Kidney glomerular epithelial cell (primary cell): ENCODE measurements at places on chromosomes 7 and 10.

DNA sequence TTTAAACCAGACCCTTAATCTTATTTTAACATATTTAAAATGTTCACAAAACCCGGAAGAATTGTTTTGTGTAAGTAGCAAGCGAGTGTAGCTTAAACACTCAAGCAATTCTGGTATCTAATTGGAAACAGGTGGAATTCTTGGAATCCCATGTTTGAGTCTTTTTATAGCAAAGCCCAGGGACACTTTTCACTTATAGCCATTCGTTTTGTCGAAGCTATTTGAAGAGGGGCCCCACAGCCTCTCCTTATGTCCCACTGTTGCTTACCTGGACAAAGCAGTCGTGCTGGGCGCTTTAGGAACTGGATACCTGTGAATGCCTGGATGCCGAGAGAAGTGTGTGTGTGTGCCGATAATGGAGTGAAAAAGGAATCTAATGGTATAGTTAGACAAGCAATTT lies 3.3 kb downstream of the CUX1 start:
- no peak for DNase-seq

DNA sequence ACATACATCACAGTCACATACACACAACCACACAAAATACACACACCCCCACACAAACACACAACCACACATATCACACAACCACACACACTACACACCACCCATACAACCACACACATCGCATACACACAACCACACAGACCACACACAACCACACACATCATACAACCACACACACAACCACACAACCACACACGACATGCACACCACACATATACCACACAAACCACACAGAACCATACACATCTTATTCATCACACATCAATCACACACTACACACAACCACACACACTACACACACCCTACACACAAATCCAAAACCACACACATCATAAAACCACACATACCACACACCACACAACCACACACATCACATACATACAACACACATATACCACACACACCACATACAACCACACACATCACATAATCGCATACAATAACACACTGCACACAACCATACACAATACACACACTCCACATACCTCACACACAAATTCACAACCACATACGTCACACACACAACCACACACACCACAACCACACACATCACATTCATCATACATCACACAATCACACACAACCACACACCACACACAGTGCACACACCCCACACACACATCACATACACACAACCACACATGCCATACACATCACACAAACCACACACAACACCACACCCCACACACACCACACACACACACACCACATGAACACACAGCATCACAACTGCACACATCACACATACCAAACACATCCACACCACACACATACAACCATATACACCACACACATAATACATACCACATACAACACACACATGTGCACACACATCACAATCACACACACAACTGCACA lies 30.4 kb downstream of the GPRIN2 start:
- DNase-seq, result no peak

- no peak for DNase-seq
These were observed 55.7 kb downstream of the CUBN start for GRCh38 chr10:17073725-17074540.

DNA sequence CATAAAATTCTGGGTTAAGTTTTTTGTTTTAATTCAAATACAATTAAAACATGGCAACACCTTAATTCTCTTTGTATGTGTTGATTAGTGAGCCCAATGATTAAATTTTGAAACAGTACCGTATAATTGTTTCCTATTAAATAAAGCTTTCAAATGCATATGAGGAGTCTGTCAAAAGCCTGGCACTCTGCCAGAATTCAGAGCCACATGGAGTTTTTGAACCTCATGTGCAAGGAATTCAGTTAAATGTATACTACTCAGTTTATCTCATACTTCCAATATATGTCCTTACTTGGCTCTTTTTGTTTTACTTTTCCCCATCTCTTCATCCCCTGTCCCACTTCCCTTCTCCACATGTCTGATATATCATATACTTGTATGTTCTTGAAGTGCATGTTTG lies 165.6 kb upstream of the FAM3C start:
- no peak for DNase-seq

GRCh38 chr10:31635415-31636065 lies 293.1 kb downstream of the ARHGAP12 start:
- no peak for DNase-seq

DNA sequence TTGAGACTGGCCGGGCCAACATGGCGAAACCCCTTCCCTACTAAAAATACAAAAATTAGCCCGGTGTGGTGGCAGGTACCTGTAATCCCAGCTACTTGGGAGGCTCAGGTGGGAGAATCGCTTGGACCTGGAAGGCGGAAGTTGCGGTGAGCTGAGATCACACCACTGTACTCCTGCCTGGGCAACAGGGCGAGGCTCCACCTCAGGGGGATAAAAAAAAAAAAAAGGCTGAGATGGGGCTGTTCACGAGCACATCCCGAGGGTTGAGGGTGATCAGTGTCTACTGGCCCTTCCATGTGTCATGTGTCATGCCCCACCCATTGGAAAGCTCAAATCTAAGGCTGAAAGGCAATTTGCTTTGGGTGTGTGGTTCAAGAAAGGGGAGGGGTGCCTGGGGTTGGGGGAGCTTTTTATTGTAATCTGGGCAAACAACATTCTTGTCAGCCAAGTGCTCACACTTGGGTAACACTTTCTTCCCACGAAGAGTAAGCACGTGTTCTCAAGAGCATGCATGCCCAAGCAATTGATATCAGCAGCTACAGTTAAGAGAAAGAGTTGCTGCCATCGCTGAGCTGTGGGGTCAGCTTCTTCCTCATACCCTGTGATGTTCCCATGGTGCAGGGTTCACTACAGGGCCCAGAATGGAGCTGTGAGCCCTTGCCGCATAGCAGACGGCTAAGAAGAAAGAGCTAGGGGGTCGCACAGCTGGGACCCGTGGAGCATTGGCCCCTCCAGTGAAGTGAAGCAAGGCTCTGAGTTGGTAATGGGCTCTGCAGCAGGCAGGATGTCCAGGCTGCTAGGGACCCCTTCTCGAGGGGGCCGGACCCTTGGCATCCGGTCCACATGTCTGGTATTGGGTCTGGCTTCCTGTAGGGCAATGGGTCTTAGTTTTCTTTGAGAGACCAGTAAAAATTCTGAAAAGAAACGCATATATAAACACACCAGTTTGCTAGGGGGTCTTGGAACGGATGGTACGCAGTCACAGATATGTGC lies 9.9 kb upstream of the ACSL5 start:
- no peak for DNase-seq

DNA sequence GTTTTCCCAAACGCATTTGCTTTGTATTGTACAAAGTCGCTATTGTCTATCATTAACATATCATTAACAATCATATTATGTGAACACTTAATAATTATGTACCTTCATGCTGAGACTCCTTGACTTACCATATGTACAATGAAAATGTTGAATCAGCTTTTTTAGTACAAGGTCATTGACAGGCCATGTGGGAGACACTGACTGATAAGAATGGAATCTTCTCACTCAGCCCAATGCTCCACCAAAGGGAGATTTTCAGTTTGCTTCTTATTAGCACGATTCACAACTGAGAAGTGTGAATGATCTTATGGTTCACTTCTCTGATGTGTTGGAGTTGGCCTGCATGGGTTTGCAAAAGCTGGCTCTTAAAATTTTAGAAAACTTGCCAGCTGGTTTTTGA lies 253.5 kb upstream of the TEX47 start:
- DNase-seq, result no peak

DNA sequence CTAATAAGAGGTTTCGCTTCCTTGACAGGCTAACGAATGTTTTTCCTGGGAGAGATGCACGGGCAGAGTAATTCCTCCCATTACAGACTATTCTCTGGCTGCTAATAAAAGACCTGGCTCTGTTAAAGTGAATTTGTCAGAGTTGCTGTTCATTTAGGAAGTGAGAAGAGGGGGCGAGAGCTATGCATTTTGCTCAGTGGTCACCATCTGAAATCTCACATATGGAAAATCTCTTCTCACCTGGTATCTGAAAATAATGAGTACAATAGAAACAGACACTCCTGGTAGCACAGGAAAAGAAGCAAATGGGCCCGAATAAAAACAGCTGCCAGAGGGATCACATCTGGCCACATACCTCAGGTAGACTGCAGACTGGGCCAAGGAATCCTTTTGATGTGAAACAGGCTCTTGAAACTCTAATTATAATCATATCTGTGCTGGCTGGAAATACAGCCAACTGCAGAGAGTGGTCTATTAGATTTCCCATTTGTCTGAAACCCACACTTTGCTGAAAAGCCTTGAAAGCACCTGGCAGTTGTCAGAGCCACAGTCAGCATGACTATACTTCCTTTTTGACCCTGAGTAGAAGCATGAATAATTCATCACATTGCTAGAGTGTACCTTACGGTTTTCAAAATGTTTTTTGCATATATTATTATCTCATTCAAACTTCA lies 33.6 kb downstream of the AOAH start:
- no peak for DNase-seq

DNA sequence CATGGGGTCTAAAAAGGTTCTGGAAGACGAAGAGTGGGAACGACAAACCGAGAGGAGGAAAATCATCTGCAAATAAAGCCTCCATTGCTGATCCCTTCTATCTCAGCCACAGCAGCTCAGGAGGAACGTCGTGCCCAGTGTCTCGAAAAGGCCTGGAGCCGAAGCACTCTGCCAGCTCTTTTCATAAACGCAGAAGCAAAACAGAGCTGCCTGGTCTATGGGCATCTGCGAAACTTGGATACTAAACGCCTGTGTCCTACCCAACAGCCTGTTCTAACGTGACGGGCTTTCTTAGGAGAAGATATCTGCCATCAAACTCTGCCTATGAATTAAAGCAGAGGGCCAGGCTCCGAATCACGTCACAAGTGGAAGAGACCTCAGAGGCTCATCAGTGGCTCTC lies 68.7 kb downstream of the GNA12 start:
- no peak for DNase-seq

DNA sequence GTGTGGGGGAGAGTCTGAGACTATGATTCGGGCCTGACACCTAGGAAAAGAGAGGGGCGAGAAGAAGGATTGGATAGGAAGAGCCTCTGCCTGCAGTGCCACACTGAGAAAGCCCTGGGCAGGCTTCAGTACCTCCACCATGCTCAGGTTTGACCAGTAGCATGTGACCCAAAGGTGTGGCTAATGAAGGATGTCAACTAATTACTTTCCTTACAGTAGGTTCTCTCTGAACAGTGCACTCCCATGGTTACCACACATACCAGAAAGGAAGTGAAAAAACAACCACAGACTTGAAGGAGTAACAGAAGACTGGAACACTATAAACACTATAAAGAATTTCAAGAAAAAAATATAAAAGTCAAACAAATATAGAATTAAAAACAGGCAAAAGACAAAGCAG lies 46.2 kb downstream of the SEM1 start:
- DNase-seq, result no peak

DNA sequence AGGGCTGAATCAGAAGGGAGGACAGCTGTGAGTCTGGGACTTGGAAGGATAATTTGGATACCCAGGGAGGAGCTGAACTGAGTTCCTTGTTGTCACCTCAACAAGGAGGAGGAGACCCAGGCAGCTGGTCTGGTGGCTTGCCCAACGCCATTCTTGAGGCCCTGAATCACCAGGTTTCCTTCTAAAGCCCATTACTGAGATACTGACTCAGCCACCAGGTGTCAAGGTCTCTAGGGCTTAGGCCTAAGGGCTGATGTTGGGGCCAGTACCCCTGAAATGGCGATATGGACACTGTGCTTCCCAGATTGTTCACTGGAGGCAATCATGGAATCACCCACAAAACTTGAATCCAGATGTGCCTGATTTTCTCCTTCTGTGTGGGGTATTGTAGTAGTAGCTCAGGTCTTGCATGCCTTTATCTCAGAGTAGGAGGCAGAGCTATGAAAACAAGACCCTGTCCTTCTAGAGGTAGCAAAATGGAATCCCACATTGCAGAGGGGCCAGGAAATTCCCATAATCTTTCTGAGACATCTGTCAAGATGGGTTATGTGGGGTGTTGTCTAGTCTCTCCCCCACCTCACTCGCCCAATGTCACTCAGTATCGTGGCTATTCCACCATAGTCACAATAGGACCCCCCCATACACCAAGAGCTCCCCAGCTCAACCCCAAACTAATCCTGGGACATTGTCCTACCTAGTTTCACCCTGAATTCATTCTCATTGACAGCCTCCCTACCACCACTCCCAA lies 1.8 kb upstream of the ATG9B start:
- DNase-seq, result no peak

- DNase-seq, result peak; percentile 86
These were observed 33.9 kb downstream of the ASB13 start for GRCh38 chr10:5632446-5632845.

DNA sequence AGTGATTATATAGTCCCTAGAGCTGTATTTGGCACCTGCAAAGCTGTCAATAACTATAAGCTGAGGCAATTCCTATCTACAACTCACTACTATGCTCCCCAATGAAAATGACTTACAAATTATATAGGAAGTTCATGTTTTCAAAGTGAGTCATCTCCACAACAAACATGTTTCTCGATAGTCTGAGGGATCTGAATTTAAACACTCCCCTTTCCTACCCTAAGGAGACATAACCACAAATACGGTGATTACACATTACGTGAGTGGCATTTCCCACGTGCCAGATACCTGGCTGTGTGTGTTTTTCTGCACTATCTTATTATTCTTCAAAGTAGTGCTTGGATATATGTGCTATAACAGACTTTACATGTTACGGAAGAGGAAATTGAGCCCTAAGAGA lies 122.5 kb upstream of the C1QL3 start:
- DNase-seq, result no peak

DNA sequence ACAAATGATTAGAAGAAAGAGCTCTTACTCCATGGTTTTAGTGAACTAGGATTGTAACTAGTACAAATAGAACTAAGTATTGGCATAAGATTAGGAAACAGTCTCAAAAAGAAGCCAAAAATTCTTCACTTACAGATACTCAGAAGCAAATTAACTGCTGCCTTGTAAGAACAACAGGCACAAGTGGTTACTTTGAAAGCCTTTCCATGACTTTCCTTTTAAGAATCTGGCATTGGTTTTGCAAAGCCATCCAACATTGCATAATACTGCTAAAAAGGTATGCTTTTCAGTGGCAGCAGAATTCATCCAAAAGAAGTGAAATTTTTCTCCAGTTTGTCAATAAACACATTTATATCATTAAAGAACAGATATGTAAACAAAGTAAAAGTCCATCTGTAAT lies 126.8 kb upstream of the ODAD2 start:
- no peak for DNase-seq

- no peak for DNase-seq
These were observed 130.1 kb downstream of the SND1 start for GRCh38 chr7:127782075-127782474.

DNA sequence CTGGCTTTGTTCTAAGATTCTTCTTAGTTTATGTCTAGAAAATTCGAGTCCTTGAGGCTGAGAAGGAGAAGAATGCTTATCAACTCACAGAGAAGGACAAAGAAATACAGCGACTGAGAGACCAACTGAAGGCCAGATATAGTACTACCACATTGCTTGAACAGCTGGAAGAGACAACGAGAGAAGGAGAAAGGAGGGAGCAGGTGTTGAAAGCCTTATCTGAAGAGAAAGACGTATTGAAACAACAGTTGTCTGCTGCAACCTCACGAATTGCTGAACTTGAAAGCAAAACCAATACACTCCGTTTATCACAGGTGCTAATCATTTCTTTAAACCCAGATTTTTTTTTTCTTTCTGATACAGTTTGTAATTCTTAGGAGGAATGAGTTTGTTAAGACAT lies 6.7 kb downstream of the CEP55 start:
- DNase-seq, result no peak

GRCh38 chr7:130721486-130722277 lies 12.3 kb downstream of the KLF14 start:
- peak; percentile 76 for DNase-seq

GRCh38 chr7:12637328-12637727 lies 50.1 kb upstream of the ARL4A start:
- DNase-seq, result no peak

GRCh38 chr7:27151931-27152815 lies at the start of gene HOXA3:
HOXA3 (minus strand) TSS chr7:27152583; CDS start chr7:27110640, 41,943 bp downstream.
- no peak for DNase-seq
